ENCODE measurements at places on chromosomes 2 and 18.
A peak's percentile ranks its signal among the peaks of the same experiment; 100 is the strongest.

DNA sequence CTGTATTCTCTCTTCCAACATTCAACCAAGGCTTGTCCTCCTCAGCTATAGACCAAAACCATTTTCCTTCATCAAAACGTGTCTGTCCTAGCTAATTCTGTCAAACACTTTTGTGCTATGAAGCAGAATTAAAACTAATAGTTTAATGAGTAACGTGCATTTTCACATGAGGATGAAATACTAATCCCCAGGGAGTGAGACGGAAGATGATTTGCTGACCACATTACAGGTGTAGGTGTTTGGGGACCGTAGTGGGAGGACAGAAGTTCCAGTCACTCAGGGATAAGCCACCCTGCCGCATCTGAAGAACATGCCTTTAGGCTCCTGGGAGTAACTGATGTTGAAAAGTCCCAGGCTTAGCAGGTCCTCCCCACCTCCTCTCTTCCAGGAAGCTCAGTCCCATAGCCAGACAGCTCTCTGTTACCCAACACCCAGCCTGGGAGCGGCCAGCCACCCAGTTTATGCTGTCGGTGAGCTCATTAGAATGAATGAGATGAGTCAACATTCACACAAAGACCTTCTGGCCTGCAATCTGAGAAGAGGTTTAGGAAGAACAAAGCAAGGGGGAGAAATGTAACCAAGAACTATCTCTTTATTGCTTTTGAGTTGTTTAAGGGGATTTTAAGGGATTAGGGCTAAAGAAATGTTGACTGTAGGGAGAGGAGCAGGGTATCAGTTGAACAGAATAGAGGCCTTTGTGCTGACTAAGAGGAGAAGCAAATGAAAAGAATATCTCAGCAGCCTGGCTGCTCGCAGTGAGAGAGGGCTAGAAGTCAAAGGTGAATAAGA lies 122.5 kb downstream of the FOXI3 start:
- peak; percentile 1 for DNase-seq

GRCh38 chr2:169034256-169034655 lies 3.1 kb upstream of the ABCB11 start:
- DNase-seq: no peak

GRCh38 chr2:1283020-1283801 lies 130.1 kb upstream of the TPO start:
- DNase-seq: no peak

DNA sequence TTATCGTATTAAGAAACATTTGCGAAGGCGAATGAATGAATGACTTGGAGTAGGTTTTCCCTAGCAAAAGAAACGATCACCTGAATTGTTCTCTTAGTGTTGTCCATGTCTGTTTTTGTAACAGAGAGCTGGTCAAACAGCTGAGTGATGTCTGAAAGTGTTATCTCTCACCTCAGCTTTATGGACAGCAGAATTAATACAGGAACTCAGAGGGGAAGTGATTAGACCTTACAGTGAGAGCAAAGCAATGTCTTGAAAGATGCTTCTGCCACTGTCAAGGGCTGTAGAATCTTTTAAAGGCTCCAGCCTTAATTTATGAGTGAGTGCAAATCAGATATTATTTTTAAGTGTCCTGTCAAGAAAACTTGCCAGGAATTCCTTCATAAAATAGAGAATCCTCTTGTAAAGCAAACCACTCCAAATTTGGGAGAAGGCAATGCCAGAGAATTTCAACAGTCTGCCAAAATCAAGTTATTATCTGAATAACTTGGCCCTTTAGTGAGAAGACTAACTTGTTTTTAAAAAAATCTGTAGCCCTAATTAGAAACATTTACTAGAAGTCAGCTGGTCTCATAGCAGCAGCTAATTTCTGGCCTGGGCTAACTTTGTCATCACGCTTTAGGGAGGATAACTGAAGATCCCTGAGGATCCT lies 60.7 kb downstream of the CDC42EP3 start:
- no peak for DNase-seq

DNA sequence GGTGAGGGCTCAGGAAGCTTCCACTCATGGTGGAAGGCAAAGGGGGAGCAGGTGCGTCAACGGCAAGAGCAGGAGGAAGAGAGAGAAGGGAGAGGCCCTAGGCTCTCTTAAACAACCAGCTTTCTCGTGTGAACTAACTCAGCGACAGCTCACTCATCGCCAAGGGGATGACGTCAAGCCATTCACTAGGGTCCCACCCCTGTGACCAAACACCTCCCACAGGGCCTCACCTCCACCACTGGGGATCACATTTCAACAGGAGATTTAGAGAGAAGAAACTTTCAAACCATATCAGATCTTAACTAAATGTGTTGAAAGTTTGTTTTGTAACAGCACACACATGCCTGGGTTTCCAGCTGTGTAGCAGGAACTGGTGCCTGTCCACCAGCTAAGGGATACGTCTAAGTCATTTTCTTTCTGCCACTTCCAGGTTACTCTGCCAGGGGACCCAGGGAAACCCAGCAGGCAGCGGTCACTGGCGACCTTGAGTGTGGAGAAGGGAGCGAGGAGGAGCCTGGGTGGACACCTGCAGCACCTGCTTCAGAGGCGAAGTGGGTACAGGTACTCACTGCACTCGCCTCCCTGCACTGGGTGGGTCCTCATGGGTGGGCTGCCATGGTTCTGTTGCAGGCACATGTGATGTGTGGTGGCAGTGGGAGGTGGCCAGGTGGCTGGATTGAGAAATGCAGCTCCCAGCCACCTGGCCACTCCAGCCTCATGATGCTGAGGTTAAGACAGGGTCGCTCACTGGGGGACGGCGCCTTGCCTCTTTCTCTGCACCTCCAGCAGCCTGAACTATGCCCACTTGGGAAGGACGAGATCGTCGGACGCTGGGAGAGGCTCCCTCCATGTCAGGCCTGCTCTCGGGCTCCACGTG lies 8.4 kb upstream of the GPC1 start:
- DNase-seq: no peak

- DNase-seq: no peak
These were observed 4.4 kb upstream of the CHRNG start for GRCh38 chr2:232534940-232535651.

DNA sequence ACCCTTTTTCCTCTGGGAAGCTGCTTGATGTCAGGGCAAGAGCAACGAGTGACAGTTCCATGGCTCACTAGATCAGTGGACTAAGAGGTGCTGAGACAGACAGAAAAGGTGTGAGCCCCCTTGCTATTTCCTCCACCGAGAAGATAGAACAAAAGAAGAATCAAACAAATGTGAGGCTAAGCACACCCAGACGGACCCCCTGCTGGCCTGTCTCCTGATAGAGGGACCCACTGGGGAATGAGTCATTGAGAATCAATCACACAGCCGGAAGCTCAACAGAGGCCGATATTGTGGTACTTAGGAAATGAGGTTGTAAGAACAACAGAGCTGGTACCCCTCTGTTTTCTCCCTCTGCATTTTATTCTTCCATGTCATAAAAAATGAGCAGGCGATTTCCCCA lies 89.8 kb upstream of the TEX51 start:
- no peak for DNase-seq

GRCh38 chr2:68915393-68915792 lies 37.3 kb downstream of the GKN2 start:
- DNase-seq: no peak

DNA sequence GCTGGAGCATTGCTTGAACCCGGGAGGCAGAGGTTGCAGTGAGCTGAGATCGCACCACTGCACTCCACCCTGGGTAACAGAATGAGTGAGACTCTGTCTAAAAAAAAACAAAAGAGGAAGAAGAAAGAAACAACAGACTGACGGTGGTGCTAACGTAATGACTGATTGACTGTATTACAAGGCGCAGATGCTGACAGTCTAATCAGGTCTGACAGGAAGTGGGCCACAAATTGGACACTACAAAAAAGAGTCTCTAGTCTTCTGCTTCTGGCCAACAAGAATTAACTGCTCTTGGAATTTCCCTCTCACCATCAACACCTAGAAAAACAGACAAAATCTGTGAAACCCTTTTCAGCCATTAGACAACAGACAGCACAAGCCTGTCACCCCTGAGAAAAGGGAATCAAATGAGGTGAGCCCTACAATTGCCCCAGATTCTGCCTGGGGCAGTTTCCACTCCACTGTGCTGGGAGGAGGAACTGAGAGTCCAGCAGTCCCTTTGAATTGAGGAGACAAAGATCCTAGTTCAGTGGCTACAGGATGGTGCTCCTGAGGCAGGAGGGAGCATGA lies 43.3 kb downstream of the SNED1 start:
- DNase-seq: peak; percentile 4

- DNase-seq: peak; percentile 25
These were observed 137.8 kb downstream of the PID1 start for GRCh38 chr2:229133155-229133772.

DNA sequence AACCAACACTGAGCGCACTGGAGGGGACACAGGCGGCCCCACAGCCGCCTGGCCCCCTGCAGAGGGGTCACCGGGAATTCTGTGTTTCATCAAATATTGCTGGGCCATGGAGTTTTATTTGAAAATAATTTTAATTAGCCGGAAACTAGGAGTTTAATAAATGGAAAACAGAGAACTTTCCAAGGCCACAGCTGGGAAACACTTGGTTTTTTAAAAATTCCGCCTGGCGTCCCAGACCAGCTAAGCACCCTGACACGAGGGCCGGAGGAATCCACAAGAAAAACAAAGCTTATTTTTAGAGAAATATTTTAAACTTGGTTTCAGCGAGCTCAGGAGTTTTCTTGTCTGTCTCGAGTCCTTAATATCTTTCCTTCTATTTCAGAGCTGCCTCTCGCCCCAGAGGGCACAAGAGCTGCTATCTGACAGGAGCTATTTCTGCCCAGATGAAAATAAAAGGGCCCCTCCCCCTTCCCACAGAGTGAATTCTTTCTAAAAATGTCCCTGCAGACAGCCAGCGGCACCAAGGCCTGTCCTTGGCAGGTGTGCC lies 8.2 kb downstream of the ZFP36L2 start:
- no peak for DNase-seq

GRCh38 chr2:82075875-82076274 lies 1771.3 kb upstream of the LRRTM1 start:
- no peak for DNase-seq

DNA sequence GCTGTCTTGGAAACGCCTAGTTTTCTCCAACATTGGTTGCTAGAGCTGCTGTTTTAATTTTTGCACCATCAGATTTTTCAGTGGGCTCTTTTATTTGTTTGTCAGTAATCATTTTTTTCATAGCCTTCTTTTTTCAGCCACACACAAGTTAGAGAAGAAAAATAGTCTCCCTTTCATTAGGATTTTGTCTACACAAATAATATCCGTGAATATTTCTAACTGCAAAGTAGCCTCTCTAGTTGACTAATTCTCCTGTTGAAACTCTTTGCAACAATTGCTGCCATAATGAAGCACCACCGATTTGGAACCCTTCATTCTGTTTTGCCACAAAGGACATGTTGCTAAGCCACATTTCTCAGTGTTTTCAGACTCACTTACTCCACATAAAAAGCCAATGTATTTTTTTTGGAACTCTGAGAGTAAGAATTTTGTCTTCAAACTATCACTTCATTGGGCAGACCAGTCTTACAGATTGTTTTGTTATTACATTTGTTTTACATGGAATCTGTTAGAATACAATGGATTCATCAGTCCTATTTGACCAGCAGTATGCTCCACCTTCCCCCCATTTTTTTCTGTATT lies 9.6 kb downstream of the KCNJ3 start:
- DNase-seq: no peak
